Activated CD4-positive, alpha-beta T cell treated with anti-CD3 and anti-CD28 coated beads, Interleukin-2, amount 50 U/mL, for 48 hours (primary cell): ENCODE measurements at places on chromosomes 6 and 20.

DNA sequence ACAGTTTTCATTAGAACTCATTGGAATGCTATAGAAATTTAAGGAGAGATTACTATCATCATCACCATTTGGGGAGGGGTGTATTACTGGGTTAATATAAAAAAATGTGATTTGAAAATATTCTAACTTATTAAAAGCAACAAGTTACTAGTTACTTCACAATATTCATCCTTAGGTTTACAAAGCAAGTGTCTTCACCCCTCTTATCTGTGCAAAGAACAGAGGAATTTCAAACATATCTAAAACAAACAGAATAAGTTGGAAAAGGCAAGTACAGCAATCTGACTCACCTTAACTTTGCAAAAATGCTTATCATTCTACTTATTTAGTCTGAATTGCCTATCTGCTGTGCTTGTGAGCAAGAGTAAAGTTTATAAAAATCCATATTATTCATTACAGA lies 32.9 kb downstream of the DCBLD1 start:
- no peak for DNase-seq

GRCh38 chr6:16921399-16922110 lies 160.3 kb upstream of the ATXN1 start:
- DNase-seq: no peak

GRCh38 chr20:3473944-3474343 lies 3.1 kb downstream of the ATRN start:
- no peak for DNase-seq

DNA sequence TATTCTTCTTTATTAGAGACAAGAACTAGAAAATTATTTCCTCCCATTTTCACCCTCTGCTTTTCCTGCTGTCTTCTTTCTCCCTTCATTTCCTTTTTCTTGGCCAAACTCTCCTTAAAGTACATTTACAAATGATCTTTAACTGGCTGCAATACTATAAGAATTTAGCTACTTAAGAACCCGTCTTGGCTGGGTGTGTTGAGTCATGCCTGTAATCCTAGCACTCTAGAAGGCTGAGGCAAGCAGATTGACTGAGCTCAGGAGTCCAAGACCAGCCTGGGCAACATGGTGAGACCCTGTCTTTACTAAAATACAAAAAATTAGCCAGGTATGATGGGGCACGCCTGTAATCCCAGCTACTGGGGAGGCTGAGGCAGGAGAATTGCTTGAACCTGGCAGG lies 39.3 kb upstream of the SRPK1 start:
- DNase-seq: no peak

DNA sequence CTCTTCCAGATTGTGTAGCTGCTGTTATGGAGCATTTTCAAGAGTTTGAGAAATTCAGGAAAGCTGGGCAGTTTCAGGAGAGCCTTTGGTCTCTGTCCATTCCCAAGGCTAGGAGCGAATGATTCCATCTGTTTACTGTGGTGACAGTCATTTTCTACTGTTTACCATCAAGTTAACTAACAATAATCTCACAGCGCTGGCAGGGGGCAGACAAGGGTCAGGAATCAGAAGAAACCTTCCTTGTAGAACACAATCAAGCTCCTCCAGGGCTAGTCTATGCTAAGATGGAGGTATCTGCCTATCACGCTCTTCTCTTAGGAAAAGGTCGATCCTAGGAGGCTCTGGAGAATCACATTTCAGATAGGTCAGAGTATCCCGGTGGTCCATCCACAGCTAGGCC lies 293.9 kb downstream of the KIF16B start:
- no peak for DNase-seq

DNA sequence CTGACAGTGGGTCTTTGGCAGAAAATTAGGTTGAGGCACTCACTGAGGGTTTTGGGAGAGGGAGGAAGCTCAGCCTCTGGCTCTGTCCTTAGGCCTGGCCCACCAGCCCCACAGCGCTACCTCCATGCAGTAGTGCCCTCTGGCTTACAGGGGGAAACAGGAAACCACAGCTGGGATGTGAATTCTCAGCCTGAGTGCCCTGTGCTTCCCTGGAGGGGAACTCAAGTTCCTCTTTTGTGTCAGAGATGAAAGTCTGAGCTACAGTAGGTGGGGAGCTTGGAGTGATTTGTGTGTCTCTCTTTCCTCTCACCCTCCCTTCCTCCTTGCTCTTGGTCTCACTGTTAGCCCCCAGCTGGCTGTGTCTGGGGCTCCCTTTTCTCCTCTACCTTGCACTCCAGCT lies 48.2 kb upstream of the BLCAP start:
- no peak for DNase-seq

GRCh38 chr20:36206068-36206467 lies 30.2 kb upstream of the AAR2 start:
- DNase-seq: no peak

DNA sequence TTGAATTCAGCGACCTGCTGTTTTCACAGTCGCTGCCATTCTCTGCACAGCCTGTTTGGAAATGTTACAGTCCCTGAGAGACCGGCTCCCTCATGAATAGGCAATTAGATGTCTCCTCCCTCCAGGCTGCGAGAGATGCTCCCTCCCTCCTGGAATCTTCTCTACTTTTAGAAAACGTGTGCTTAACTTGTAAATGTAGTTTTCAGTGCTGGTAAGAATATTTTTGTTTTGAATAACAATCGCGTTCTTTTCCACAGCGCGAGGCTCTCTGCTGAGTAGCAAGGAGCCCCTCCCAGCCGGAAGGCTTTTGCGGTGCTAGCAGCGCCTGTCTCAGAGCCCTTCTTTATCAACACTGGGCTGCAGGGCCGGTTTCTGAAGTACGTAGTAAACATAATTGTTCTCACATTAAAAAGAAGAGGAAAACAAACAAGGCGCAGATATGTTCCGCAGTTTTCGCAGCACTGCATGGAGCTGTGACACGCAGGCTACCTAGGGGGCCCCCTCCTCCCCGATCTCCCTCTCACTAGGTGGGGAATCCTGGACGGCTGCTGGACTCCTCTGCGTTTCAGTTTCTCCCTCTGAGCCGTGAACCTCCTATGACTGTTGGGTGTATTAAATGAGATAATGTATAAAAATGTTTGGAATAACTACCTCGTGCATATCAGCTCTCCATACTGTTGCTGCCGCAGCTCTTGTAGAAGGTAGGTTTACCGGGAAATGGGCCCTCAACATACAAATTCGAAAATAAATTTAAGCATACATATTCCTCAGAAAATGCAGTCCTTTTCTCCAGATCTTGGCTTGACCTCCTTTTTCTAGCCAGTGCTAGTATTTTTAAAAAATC lies 79.0 kb upstream of the SPACA1 start:
- no peak for DNase-seq

- no peak for DNase-seq
Observed at GRCh38 chr6:105536961-105537360, 134.1 kb upstream of the PREP start.

DNA sequence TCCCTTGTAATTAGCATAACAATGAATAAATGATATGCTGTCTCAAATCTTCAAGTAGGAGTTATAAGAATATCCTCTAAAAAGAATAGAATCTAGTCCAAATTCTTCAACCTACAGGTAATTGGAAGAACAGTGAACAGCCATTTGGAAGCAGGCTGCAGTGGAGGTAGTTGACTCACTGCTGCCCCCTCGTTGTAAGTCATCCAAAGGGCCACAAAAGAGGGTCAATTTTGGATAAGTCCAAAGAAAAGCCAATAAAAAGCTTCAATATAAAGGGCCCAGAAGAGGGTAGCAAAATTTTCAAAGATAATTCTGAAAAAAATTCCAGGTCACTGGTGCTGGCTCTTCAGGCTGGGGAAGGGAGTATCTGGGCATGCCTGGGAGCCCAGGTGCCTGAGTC lies 60.8 kb upstream of the SSTR4 start:
- no peak for DNase-seq

GRCh38 chr20:57941604-57942381 lies 232.0 kb upstream of the PMEPA1 start:
- no peak for DNase-seq

- DNase-seq: no peak
Observed at GRCh38 chr6:167567142-167568033, 242.5 kb downstream of the TTLL2 start.

- no peak for DNase-seq
Observed at GRCh38 chr6:139871803-139872510, 497.5 kb upstream of the CITED2 start.

DNA sequence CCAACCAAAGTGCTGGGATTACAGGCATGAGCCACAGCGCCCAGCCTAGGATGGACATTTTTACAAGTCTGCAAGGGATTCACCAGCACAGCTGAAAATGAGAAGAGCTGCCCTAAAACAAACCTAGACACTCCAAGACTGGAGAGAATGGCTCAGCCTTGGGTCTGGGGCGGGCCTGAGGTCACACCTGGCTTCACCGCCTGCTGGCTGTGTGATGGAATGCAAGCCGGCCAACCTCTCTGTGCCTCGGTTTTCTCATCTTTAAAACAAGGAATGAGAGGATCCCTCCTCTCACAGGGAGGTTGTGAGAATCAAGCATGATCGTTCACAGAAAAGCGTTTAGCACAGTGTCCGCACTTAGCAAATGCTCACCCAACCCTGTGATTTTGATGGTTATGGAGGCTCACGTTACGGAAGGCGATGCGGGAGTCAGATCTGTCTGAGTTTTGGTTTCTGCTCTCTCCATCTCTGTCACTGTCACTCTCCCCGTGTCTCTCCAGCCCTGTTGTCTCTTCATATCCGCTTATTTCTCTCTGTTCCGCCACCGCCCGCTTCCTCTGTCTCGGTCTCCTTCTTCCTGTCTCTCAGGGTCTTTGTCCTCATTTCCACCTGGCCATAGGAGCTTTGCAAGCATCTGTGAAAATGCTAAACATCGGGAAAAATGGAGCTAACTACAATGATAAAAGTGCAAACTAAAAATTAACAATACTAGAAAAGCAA lies 47.6 kb downstream of the CEBPB start:
- no peak for DNase-seq

DNA sequence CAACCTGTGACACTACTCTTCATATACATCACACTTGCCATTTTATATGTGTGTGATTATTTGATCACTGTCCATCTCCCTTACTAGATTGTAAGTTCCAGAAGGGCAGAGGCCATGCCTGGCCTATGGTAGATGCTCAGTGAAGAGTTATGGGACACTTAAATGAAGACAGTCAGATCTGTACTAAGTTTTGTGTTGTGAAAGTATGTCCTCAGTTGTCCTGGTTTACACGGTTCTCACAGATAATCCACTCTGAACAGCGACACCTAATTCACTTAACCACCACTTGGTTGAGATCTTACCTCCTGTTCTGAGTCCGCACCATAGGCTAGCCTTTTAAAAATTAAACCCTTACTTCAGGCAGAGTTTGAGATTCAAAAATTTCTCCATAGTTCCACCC lies 434.1 kb upstream of the SOX4 start:
- no peak for DNase-seq

DNA sequence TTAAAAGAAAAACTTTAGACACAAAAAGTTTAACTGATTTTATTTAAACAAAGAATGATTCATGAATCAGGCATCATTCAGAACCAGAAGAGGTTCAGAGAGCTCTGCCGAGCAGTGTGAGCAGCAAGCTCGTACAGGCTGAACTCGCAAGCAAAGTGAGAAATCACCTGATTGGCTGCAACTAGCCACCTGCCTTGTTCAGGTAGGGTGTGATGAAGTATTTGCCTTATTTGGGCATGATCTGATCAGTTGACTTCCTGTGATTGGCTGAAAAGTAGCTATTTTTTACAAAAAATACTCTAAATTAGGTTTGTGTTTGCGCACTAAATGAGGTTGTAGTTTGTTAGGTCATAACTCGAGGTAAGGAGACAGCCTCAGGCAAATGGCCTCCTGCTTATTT lies 80.7 kb downstream of the HIVEP1 start:
- no peak for DNase-seq

- peak; percentile 11 for DNase-seq
Observed at GRCh38 chr6:24126586-24127192, 674 bp downstream of the NRSN1 start.

GRCh38 chr6:159894991-159895390 lies 4.2 kb downstream of the MAS1 start:
- no peak for DNase-seq
